ENCODE measurements at places on chromosomes 2 and 18.

GRCh38 chr2:197136452-197136851 is 174.1 kb downstream of the ANKRD44 start:
- DNase-seq = no peak

- no peak for DNase-seq
These were observed 74.9 kb downstream of the LONRF2 start for GRCh38 chr2:100247256-100248043.

DNA sequence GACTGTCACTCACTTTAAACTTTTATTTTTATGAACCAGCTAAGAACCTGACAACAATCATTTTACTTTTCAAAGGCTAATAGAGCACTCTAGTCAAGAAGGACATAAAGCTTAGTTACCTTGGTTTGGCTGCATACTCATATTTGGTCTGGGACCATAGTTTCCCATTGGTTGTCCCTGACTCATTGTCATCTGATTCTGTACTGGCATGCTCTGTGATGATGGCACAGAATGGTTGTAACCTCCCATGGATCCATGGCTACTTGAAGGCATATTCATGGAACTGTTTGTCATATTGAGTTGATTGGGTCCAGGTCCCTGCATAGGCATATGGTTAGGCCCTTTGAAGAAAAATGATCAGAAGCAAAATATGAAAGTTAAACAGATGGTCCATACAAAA is 37.9 kb downstream of the SS18 start:
- DNase-seq = no peak

DNA sequence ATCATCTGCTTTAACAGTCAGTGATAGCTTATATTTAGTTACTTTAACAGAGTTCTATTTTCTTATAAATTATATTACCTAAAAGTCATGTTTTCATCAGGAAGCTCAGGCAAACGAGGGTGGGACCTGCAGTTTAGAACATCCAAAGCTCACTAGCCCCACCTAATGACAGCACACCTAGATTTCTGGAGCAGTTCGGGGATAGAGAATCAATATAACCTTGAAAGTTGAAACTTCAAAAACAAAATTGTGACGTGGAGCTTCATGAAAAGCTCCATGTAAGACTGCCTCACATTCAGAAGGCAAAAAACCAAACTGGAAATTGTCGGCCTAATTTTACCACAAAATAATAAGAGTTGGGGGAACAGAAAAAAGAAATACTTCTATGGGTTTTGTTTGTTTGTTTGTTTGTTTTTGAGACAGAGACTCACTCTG is 185.9 kb upstream of the CCDC150 start:
- peak; percentile 14 for DNase-seq

GRCh38 chr2:174750923-174751441 is 13.3 kb downstream of the CHRNA1 start:
- no peak for DNase-seq

DNA sequence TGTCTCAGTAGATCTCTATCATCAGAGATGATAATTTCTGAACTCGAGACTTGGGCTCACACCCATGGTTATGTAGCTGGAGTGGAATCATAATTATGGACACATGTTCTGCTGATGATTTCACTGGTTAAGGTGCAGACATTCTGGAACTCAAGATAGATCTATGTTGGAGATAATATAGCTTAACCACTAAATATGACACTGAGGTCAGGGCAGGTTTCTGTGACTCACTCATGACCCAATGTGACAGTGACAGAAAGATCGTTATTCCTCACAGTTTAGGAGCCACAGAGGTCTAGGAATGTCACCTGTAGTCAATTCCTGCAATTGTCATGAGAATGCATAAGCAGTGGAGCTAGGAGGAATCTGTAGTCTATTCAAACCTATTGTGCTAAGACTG is 828.6 kb downstream of the TRIB2 start:
- DNase-seq = no peak

- DNase-seq = no peak
These were observed 105.6 kb downstream of the TTC32 start for GRCh38 chr2:19796035-19796695.

DNA sequence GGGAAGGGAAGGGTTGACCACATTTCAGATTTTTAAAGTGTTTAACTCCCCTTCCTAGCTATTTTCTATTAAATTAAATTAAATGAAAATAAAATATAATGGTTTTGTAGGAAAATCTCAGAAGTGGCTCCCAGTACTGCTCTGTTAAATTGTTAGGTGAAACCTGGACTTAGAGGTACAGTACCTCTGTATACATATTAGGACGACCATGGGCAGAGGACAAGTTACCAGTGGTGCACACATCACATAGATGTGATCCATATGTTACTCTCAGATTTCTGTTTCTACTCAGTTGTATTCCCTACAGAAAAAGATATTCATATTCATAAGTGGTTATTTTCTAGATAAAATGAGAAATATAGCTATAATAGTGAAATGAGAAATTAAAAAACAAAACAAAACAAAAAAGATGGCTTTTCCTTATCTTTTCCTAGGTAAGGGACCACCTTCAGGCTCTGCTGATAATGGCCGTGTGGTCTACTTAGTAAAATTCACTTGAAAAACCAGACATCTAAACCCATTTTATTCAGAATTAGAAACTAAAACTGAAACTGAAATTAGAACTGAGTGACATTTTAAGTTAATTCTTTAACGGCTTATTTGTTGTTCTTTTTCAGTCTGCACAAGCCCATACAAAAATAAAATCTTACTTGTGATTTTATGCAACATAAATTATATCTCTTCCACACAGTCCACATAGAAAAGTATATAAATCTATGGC is 832.5 kb upstream of the CHAC2 start:
- DNase-seq = no peak

DNA sequence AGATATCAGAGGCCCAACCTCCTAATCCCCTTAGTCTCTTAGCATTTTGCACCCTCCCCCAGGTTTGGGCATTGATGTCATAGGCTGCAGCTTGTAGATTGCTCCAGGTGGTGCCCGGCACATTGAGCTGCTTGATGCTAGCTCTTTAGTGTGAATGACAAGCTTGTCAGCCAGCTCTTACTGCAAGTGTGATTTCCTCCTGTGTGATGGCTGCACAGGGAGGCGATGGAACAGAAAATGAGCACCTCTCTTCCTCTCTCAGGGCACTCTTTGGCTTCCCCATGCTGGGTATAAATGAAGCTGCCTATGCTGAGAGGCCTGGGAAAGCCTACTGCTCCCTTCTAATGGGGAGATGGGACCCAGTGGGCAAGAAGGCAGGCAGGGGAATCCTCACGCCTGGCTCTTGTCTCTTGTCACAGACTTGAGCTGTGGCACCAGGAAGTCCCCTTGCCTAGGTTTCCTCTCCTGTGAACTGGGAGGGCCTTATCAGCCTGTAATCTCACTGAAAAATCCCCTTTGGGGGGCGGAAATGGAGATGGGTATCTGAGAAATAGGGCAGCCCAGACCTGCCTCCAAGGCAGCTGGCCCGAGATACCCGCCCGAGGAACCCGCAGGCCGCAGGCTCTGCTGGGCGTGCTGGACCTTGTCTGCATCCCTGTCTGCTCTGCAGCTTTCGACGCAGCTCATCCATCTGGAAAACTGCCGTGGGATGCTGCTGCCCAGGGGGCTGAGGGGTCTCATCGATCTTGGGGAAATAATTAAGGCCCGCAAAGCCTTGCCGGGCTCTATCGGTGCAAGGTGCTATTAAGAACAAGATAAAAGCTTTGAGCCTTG is 163.5 kb upstream of the CXCR4 start:
- DNase-seq = no peak

DNA sequence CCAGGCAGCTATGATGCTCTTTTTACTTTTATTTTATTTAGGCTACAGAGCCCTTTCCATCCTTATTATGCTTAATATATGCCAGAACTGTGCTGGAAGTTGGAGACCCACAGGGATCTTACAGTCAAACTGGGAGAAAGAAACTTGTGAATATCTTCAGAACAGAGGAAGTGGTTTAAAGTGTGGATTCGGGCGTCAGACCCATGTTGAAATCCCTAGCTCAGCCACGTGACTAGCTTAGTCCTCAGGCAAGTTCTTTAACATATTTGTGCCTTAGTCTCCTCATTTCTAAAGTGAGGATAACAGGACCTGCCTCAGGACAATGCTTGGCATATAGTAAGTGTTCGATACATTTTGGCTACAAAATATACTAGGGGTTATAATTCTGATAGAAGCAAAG is 59.1 kb downstream of the MAP3K20 start:
- DNase-seq = no peak

- DNase-seq = no peak
These were observed 1.6 kb downstream of the PDCD1 start for GRCh38 chr2:241857041-241857541.

DNA sequence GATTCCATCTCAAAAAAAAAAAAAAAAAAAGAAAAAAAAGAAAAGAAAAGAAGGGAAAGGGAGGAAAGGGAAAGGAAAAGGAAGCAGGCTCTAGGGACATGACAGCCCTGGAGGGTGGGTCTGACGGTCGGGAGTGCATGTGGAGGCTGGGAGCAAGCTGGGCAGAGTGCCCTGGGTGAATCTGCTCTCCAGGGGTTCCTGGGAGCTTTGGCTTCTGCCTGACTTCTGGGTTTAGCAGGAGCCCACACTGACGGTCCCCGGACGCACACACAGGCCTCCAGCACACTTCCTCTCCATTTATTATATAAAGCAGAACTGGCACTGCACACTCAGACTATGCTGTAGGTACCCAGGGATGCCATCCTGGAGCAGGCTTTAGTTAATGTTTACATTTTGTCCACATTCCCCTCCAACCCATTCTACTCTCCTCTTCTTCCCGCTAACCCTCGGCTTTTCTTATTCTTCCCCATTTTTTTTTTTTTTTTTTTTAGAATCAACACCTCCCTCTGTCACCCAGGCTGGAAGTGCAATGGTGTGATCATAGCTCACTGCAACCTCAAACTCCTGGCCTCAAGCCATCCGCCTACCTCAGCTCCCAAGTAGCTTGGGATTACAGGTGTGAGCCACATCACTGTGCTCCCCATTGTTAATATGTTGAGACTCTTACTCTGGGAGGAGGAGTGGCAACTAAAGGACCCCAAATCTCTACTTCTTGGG is 151.1 kb upstream of the SLC1A4 start:
- DNase-seq = no peak

- no peak for DNase-seq
These were observed 112.5 kb downstream of the BMPR2 start for GRCh38 chr2:202488671-202489070.

DNA sequence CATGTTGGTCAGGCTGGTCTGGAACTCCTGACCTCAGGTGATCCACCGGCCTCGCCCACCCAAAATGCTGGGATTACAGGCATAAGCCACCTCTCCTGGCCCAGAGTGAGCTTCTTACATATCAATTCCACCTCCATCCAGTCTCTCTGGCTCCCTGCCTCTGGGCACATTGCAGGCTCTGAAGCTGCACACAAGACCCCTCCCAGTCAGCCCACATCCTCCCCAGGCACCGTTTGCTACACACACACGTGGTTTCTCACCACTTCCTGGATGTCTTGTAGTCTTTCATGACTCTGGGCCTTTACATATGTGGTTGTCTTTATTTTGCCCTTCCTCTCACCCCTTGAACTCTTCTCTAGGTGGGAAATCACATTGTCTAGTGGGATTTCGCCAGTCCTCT is 64.0 kb upstream of the CABLES1 start:
- DNase-seq = peak; percentile 51

DNA sequence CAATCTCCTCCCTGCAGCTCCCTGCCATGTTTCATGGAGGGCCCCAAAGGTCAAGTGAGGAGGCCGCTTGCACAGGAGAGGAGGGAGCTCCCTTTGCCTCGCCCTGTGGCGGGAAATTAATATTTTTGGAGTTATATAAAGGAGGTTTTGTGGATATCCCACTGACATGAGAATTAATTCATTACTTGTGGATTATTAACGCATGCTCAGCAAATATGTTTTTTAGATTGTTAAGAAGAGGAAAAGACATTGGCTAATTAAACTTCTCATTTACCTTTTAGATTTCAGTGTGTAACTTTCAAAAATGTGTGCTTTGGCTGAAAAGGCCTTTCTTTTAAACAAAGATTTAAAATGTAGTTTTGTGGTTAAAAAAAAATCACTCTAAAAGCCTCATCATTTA is 474.0 kb downstream of the SOCS6 start:
- no peak for DNase-seq

GRCh38 chr18:47150029-47150823 is at the start of gene HDHD2:
Gene HDHD2 (minus strand): TSS chr18:47150500. CDS start chr18:47136439, 14,061 bp downstream.
- DNase-seq = peak; percentile 78

- DNase-seq = no peak
These were observed 249.9 kb upstream of the SP5 start for GRCh38 chr2:170465241-170465640.

- DNase-seq = no peak
These were observed 93.4 kb upstream of the FN1 start for GRCh38 chr2:215529271-215529670.

DNA sequence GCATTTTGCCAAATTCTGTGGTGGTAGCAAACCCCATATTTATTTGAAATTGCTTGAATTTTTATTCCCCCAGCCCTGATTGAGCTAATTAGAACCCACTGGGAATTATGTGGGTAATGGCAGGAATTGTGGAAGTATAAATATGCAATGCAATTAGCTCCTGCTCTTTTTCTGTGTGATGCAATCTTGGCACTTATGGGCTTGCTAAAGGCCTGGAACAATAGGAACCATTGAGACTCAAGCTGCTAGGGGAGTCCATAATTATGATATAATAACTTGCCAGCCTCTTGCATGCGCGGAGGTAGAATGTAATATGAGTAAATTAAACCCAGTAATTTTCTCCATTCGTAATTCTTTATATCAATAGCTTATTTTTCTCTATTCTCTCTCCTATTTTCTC is 267.6 kb upstream of the THSD7B start:
- no peak for DNase-seq

DNA sequence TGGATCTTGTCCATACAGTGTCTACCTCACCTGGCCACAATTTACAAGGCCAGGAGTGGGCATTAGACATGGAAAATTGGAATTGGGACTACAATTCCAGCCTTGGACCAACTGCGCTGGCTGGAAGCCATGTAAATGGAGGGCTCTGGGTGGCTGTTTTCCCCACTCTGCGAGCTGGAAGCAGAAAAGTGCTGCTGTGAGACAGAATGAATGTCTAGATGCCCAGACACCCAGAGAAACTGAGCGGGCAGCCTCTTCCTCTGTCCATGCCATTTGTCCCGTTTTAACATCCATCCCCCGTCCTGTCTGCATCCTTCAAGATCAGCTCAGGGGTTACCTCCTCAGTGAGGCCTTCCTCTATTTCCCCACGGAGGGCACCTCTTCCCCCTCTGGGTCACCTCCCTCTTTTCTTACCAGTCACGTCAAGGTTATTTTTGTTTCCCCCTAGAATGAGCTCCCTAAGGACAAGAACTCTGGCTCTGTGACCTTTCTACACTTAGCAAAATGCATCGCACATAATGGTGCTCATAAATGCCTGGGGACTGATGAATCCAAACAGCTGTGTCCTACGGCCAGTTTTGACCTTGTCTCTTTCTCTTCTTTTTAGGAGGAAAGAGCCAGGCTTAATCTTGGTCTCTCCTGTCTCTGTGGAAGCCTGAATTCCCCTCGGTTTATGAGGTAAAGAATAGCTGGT is 41.2 kb downstream of the MCFD2 start:
- no peak for DNase-seq

- no peak for DNase-seq
These were observed 79.5 kb upstream of the OTOF start for GRCh38 chr2:26557244-26557925.

DNA sequence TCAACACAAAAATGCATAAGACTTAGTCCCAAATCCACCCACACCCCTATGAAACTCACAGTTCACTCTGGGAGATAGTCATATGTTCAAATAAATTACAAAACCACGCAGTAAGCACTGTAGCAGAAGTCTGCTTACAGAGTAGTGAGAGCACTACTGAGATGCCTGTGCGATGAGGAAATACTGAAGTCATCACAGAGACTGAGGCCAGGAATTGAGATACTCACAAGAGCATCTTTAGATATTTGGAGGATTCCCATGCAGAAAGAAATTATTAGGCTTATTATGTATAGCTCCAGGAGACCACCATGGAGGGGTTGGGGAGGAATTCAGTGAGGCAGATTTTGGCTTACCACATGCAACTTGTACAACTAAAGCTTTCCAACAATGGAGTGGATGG is 82.3 kb downstream of the ANTXR1 start:
- DNase-seq = no peak
